ENCODE measurements at places on chromosomes 7 and 10. TPM values are rescaled to one million over a fixed set of nuclear protein-coding genes. Genes with fewer than 3 reads are reported as not detected.
A peak's percentile ranks its signal among the peaks of the same experiment; 100 is the strongest.

GRCh38 chr10:80187060-80187459, 18.3 kb downstream of the ANXA11 start:
- no peak for DNase-seq

GRCh38 chr10:98446151-98446660, 529 bp downstream of the HPS1 start:
- no peak for DNase-seq

DNA sequence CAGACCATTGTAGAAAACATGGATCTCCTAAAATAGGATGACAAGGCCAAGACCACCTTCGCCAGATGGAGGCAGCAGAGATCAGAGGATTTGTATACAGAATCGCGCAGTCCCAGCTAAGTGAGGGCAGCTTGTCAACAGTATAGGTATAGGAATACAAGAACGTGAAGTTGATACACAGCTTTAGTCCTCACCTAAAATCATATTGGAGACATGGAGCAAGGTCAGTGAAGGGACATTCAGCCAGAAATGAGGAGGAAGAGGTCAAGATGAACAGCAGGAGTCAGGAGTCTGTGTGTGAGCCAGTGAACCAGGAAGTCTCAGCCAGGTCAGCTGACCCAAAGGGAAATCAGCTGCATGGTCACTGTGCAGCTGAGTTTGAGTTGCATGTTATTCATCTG, 263.4 kb upstream of the PRKCQ start:
- DNase-seq, result no peak

DNA sequence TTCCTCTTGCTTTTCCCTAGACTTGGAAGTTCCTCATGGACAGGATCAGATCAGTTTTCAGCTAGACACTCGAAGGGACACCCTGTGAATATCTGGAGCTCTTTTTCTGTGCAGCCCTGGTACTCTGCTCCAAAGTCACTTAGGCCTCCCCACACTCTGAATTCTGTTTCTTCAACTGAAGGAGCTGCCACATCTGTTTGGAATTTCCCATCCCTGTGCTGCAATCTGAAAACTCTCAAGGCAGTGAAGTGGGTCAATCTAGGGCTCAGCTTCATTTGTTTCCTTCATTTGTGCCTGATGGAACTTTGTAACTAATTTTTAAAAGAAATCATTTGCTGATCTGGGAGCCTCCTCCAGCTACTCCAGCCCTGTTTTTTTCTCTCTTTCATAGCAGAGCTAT, 9.6 kb downstream of the EPC1 start:
- DNase-seq, result no peak

GRCh38 chr10:96992721-96993120, 160.6 kb downstream of the LCOR start:
- DNase-seq, result no peak

DNA sequence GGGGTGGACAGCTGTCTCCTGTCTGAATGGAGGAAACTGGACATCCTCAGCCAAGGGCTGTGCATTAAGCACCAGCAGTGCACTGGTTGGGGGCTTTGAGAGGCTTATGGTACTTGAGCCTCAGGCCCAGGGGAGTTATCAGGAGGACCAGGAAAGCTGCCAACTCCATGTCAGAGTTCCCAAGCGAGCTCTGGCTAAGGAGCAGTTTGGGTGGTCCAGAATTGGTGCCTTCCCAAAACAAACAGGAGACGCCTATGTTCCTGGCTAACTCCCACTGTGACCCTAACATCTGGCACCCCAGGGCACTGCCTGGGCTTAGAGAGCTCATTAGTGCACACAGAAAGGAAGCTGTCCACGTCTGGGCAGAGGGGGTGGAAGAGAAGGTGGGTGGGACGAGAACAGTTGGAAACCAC, 408.6 kb upstream of the NPVF start:
- DNase-seq, result no peak

GRCh38 chr7:155860461-155860839, 48.2 kb upstream of the SHH start:
- DNase-seq, result peak; percentile 22

DNA sequence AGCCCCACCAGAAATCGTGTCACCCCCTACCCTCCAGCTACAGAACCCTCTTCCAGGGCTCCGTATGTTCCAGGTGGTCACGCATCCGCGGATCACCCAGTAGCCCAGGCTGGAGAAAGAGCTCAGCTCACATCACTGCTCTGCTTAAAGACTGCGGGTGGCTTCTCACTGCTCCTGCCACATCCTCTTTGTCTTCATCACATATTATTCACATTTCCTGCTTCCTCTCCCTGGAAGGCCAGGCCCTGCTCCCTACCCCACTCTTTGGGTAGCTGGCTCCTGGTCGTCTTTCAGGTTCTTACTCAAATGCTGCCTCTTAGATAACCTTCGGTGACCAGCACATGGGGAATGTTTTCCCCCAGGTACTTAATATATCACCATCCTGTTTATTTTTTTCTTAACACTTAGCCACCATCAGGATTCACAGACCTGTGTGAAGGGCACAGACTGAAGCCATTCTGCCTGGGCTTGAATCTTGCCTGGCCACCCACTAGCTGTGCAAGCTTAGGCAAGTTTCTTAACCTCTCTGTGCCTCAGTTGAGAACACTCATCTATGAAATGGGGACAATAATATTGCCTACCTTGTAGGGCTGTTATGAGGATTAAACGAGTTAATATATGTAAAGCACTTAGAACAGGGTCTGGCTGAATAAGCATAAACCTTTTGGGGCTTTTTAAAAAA, 307.8 kb downstream of the PRPF18 start:
- no peak for DNase-seq

GRCh38 chr7:80918909-80919721, at the start of gene SEMA3C:
TSS of gene SEMA3C (minus strand) at chr7:80919051. CDS start at chr7:80916781, 2,270 bp downstream.
- peak; percentile 91 for DNase-seq

GRCh38 chr7:108384716-108385483, 71.3 kb downstream of the NRCAM start:
- DNase-seq, result no peak

- DNase-seq, result no peak
Observed at GRCh38 chr7:94647295-94647694, 8.6 kb downstream of the SGCE start.

DNA sequence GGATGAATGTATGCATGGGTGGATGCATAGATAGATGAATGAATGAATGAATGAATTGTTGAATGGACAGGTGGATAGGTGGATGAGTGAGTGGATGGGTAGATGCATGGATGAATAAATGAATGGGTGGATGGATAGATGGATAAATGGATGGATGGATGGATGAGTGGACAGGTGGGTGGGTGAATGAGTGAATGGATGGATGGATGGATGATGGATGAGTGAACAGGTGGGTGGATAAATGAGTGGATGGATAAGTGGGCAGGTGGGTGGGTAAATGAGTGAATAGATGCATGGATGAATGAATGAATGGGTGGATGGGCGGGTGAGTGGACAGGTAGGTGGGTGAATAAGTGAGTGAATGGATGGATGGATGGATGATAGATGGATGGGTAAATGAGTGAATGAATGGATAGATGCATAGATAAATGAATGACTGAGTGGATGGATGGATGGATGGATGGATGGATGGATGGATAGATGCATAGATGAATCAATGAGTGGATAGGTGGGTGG, 72.6 kb downstream of the MYL10 start:
- DNase-seq, result peak; percentile 4

DNA sequence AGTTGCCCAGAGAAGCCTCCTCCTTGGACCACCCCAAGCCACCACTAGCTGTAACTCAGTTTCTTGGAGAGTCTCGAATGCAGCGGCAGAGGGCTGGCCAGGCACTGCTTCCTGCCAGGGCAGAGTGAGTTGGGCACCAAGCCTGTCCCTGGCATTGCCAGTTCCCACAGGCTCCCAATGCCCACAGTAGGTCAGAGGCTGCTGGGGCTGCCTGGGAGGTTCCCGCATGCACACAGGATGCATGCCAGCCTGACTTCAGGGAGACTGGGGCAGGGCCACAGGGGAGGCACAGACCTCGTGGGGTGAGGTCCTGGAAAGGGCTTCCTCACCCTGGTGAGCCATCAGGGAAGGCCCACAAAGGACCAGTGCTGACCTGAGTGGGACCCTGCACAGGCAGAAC, 152.8 kb downstream of the ZNF248 start:
- no peak for DNase-seq

GRCh38 chr7:28070297-28071055, 110.1 kb downstream of the JAZF1 start:
- no peak for DNase-seq

DNA sequence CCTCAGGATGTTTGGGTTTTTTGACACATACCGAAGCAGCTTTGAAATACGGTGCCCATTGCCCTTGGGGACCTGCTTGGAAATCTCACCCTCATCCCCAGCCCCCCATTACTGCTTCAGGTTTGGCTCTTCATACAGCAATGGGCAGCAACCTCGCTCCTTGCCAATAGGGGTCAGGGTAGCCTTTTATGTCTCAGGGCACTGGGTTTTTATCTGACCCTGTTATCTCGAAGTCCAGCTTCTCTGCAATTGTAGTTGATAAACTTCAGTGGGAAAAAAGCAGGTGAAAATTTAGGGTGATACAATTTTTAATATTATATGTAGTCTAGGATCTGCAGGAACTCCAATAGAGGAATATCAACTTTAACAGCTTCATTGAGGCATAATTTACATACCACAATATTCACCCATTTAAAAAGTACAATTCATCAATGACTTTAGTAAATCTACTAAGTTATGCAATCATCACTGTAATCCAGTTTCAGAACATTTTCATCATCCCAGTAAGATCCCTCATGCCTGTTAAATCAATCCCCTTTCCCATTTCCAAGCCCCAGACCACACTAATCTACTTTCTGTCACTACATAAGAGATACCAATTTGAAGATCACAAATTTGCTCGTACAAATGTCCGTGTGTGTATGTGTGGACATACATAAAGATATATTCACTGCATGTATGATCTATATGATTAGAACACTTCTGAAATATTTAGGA, 386.2 kb downstream of the KCNMA1 start:
- DNase-seq, result no peak

- peak; percentile 78 for DNase-seq
Observed at GRCh38 chr7:101743241-101743994, 74.0 kb upstream of the CUX1 start.

DNA sequence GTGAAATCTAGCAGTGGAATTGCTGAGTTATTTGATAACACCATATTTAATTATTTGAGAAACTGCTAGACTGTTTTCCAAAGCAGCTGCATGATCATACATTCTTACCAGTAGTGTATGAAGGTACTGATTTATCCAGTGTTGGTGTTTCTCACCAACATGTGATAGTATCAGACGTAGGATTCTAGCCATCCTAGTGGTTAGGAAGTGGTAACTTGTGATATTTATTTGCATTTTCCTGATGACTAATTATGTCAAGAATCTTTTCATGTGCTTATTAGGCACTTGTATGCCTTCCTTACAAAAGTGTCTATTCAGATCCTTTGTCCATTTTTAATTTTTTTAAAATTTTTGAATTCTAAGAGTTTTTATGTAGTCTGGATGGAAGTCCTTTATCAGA, 54.2 kb upstream of the PLXDC2 start:
- DNase-seq, result no peak

DNA sequence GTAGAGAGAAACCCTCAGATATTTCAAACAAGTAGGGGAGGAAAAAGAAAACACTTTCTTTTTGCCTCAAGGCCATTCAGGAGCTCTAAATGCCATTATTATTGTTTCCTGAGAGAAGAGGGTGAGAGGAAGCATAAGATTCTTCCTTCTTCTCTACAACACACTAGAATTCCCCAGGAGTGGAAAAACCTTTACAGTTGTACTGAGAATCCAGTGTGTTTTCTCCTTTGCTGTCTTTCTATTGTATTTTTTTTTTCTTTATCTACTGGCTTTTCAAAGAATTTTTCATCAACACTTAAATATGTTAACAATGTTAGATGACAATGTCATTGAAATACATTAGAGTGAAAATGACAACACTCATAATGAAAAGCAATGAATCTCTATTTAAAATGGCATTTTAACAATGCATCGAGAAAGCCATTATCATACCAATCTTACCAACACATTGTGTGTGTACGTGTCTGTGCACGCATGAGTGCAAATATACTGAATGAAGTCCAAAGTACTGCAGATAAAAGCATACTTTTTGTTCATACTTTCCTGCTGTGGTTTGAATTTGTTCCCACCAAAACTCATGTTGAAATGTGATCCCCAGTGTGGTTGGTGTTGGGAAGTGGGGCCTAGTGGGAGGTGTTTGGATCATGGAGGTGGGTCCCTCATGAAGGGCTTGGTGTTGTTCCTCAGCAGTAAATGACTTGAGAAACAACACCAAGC, 24.2 kb upstream of the MACC1 start:
- DNase-seq, result no peak

GRCh38 chr7:141071260-141071854, 2.5 kb upstream of the TMEM178B start:
- DNase-seq, result no peak

DNA sequence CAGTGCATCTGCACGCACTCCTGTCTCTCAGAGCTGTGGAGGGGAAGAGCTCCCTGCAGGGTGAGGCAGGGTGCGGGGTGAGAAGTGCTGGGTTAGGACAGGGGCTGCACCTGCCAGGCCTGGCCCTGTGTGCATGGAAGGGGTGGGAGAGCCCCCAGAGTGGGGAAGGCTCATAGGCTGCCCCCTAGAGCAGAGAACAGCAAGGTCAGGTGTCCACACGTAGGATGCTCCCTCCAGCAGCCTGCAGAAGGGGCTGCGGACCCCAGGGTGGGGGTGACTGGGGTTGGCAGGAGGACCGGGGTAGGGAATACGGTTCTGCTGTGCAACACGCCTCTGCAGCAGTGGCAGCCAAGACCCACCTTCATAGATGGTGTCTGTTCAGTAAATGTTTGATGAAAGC, 208.6 kb downstream of the PTPRN2 start:
- no peak for DNase-seq

MAPK8 gene
- 48.4 TPM for total RNA-seq

EPC1 gene
- total RNA-seq, result 42.4 TPM

ZKSCAN5 gene
- total RNA-seq, result 14.0 TPM

TMEM213 gene
- total RNA-seq, result not detected

ZP3 gene
- not detected for total RNA-seq

ARHGEF35 gene
- 8.6 TPM for total RNA-seq

All from type B pancreatic cell (in vitro differentiated cells).